ENCODE measurements at places on chromosomes 4 and X. TPM values are rescaled to one million over a fixed set of nuclear protein-coding genes. Genes with fewer than 3 reads are reported as not detected.

DNA sequence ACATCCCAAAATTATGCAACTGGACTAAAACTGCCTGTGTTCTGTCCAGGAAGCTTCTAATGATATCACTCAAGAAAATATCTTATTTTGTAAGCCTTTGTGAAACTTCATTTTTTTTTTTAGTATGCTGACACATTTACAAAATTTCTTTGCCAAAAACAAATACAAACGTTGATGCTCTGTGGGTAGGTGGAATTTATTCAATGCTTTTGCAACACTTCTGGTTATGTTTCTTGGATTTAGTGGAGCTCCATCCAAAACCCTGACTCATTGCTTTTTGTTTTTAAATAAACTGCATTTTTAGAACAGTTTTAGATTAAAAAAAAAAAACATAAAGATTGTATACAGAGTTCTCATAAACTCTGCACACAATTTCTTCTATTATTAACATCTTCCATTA lies 250.9 kb upstream of the MAOA start:
- no peak for DNase-seq

- no peak for DNase-seq
Measured at GRCh38 chrX:51779306-51779705, 36.1 kb downstream of the GSPT2 start.

DNA sequence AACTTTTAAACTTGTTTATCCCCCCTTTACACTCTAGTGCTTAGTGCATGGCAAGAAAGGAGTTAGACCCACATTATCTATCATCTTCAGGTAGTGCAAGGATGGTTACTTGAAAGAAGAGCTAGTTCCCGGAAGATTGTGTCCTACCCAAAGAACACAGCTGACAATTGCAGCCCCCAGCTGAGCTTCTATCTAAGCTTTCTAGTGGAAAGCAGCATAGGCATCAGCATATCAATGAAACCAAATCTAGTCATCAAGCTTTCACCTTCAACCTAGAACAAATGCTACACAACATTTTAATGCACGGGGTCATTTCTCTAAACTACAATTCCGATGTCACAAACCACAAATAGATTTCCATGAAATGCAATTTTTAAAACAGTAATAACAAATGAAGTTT lies 88.9 kb upstream of the TFDP3 start:
- DNase-seq: no peak

DNA sequence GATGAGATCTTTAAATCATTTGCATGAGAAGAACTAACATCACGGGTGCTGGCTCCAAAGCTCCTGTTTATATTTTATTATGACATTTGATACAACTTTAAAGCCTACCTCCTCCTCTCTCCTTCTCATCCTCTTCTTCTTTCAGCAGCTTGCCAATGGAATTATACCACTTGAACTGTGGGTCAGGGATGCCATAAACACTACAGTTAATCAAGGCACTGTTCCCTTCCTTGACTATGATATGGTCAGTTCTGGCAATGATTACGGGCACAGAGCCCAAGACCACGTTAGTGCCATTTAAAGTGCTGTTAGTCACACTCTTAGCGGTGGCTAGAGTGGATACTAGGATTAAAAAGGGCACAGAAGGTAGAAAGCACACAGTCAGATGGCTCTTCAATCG lies 20.7 kb downstream of the MFAP3L start:
- DNase-seq: no peak

GRCh38 chrX:38500866-38501265 lies 60.5 kb upstream of the TSPAN7 start:
- no peak for DNase-seq

DNA sequence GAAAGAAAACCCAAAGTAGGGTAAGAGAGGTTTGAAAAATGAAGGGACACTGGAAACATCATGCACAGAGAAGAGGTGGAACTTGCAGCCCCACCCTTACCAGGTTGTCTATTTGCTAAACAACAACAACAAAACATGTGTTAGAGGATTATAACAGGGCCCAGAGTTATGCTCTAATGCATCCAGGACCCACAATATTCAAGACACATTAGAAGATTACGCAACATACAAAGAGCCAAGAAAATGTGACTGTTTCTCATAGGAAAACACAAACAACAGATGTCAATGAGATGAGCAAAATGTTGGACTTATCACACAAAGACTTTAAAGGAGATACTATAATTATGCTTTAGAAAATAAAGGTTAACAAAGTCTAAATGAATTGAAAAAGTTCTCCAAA lies 128.5 kb downstream of the LRBA start:
- no peak for DNase-seq

DNA sequence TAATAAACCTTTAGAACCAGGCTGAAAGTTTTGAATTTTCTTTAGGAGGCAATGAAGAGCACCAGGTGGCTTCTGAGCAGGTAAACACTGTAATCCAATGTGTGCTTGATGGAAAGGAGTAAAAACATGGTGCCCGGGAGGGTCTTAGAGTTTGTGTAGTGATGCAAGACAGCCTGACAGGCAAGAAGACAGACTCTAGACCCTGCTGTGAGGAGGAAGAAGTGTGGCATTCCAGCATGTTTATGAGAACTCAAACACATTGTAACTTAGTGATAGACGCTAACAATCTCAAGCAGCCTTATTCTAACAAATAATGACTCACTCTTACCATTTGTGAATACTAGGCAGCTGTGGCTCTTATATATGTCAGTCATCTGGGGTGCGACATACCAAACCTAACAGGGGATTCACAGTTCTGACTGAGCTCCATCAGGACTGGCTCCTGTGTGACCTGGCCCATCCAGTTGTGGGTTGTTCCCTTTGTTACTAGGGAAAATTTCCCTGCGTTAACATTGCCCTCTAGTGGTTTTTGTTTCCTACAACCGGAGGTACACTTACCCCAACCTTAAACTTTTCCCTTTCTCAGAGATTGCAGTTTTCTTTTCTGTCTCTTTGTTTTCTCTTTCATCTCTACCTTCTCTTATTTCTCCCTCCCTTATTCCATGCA lies 53.8 kb downstream of the VSIG4 start:
- DNase-seq: peak; percentile 48

DNA sequence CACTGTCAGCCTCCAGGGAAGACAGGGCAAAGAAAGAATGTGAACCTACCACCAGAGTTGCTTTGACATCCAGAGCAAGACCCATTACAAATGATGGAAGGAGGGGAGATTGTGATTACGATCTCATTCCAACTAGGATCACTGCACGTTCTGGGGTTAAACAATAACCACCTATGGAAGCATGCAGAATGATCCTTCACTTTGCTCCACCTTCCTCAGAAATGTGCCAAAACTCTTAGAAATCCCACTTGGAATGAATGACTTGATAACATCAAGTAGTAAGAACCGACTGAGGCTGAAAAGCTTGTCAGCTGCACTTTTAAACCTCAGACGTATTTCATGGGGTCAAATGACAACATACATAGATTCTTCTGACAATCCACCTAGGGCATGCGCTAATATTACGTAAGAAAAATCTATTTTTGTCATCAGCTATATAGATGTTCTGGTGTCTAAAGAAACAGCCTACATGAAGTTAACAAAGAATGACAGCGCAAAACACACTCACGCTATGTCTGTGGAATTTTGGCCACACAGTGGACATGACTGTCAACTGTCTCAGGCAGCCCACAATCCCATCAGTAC lies 3.5 kb upstream of the STS start:
- no peak for DNase-seq

DNA sequence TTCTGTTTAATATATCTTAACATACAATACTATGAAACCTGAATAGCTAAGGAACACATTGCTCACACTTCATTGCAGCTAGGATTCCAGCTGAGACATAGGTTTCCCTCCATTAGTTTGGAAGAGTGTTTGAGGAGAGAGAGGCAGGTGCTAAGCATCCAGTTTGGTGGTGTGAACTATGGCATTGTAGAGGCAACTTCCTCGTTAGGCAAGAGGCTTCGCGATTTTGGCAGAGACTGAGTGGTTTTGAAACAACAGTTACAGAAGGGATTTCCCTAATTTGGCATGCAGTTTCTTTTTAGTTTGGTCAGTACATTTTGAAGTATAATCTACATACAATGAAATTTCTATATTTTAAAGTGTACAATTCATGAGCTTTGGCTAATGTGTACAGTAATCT lies 117.1 kb upstream of the BMP3 start:
- DNase-seq: no peak

- DNase-seq: no peak
Measured at GRCh38 chr4:55386840-55387239, 8.9 kb upstream of the TMEM165 start.

GRCh38 chrX:108221301-108221864 lies 129.8 kb downstream of the ATG4A start:
- DNase-seq: no peak

- DNase-seq: no peak
Measured at GRCh38 chr4:53963781-53964180, 100.6 kb downstream of the CHIC2 start.

- no peak for DNase-seq
Measured at GRCh38 chrX:20545538-20545937, 278.8 kb upstream of the RPS6KA3 start.

The GRIA2 gene
- not detected for total RNA-seq

The PFKFB1 gene
- 0.25 TPM for total RNA-seq

The HMX1 gene
- total RNA-seq: not detected

The CENPVL2 gene
- not detected for total RNA-seq

The AMOT gene
- total RNA-seq: 23.3 TPM

The HAND2 gene
- 1.6 TPM for total RNA-seq

The USP26 gene
- total RNA-seq: not detected

The MAGIX gene
- total RNA-seq: 14.7 TPM

The PRRG3 gene
- total RNA-seq: 0.05 TPM

The CLDN22 gene
- total RNA-seq: not detected
